ENCODE measurements at places on chromosomes 2 and 18.

GRCh38 chr2:9378433-9379390 lies 44.6 kb downstream of the ITGB1BP1 start:
- no peak for DNase-seq

- DNase-seq = no peak
These were observed 73.8 kb downstream of the CLIP4 start for GRCh38 chr2:29189052-29189451.

- peak; percentile 51 for DNase-seq
These were observed 145.5 kb upstream of the CTAGE1 start for GRCh38 chr18:22563164-22563583.

DNA sequence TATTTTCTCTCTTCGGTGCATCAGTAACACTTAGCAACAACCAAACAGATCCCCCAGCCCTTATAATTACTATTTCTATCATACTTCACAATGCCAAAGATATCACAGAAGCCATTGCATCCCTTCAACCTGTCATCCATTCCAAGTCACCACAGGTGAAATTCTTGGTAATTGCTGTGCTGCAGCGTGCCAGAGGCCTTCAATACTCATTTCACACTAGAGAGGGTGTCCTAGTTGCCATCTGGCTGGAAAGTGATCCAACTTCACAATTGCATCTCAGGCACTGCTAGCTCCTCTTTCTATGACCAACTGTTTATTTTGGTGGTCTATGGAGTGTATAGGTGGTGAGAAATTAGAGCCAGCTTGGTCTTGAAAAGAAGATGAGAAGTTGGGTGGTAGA lies 131.2 kb downstream of the NUP35 start:
- no peak for DNase-seq

DNA sequence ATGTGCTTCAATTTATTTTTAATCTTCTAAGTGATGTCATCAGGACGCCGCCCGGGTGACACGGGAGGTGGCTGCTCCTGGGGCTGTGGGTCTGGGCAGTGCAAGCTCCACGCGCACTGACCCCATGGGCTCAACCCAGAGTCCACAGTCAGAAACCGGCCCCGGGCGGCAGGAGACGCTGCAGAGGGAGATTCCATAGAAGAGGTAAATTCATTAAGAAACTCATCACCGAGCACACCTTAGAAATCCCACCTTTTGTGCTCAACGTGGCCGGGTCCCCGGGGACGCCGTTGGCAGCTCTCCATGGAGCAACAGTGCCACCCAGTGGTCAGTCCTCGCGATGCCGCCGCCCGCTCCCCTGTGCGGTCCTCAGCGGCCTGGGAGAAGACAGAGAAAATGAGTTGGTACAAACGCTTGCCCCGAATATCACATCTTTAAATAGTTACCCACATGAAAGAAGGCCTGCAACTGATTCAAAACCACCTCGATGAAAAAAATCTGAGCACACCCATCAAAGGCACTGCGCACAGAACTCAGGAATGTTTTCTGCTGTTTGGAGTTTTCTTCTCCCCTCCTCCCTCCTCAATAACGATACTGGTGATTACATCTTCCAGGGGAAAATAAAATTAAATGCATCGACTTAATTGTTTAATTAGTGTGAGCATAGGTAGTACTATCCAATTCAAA lies 92.6 kb downstream of the CMPK2 start:
- peak; percentile 14 for DNase-seq

DNA sequence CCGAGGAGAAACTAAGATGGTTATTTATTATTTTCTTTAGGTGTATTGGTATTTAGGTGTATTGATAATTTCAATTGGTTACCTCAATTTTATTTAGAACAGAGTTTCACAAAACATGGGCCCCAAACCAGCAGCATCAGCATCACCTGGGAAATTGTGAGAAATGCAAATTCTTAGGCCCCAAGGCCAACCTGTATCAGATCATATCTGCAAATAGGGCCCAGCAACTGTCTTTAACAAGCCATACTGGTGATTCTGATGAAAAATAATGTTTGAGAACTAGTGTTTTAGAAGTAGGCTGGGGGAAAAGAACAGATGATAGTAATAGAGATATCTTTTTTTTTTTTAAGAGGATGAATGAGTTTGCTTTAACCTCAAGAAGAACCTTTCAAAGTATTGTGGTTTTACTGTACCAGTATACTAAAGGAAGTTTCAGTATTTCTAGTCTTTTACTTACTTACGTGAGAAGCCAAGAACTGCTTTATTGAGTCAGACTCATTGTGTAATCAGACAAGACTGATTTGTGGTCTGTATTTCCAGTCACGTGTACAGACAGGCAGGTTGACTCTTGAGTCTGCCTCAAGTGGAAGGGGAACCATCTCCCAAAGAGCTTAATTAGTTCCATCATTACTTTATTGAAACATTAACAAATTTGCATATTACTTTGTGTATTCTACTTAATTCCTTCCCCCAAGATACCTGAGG lies 60.4 kb upstream of the GAREM1 start:
- no peak for DNase-seq

DNA sequence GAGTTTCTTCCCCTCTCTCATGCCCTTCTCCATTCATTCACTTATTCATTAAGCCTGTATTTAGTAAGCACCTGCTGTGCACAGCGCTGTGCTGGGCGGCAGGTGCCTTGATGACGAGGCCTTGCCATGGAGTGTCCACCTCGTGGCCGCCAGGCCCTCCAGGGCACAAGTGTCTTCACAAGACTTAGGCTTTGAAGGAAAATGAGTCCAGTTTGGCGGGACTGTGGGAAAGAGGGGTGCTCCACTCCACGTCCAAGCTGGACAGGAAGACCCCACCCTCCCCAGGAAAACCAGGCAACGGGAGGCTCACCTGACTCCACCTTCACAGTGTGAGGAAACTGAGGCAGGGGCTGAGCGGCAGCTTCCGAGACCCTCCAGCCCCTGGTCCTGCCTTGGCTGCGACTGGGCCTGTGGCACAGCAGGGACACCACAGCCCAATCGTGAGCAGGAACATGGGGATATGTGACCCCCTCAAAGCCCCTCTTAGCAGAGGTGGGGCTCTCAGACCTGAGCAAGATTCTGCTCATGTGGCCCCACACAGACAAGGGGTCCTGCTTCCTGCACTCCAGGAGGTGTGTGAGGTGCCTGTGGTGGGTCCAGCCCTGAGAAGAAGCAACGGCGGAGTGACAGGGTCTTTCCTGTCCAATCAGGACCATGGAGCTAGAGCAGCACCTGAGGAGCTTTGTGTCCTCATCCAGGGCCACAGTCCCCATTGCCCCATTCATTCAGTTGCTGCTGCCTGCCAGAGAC lies 110.3 kb upstream of the ODC1 start:
- DNase-seq = no peak

DNA sequence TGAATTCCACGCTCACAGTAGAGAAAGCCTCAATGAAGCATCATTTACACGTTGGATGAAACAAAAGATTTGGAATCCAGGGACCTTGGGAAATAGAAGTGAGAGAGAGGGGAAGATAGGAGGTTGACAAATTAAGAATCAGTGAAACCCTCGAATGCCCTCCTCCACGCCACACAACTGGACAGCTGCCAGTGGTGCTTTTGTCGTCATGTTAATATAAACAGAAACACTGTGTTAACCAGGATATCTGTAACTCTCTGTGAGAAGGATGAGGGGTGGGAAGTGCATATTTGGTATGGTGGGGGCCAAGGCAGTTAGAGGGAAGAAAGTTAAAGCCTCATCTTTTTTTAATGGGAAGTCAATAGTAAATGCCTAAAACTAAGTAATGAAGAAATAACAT lies 108.7 kb downstream of the GFPT1 start:
- no peak for DNase-seq

GRCh38 chr2:235551965-235552364 lies 58.1 kb downstream of the AGAP1 start:
- no peak for DNase-seq

DNA sequence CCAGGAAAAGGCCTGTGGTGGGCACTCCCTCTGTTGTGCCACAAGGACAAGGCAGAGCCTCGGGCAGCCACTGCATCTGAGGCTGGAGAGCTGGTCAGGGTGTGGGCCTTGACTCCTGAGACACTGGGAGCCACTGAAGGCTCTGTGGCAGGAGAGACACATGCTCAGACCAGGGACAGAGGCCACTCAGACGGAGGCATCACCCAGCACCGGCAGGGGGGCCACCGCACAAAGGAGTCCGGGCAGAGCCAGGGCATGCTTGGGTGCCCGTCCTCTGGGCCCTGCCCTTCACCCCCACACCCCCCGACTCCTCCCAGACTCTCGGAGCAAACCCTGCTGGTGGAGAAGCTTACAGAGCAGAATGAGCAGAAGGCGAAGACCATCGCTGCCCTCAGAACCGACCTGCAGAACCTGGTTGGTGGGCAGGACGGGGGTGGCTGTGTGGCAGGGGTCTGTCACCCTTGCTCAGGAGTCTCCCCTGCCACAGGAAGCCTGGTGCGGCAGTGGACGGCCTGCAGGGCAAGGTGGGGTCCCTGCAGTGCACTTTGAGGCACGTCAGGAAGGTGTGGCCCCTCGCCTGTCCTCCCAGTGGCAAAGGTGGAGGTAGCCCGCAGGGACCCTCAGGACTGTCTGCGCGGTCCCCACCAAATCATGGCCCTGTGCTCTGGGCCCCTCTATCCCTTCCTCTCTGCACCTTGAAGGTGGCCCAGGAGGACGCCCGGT lies 26.0 kb downstream of the CROCC2 start:
- no peak for DNase-seq

- no peak for DNase-seq
These were observed 54.7 kb downstream of the SCN9A start for GRCh38 chr2:166321076-166321475.

DNA sequence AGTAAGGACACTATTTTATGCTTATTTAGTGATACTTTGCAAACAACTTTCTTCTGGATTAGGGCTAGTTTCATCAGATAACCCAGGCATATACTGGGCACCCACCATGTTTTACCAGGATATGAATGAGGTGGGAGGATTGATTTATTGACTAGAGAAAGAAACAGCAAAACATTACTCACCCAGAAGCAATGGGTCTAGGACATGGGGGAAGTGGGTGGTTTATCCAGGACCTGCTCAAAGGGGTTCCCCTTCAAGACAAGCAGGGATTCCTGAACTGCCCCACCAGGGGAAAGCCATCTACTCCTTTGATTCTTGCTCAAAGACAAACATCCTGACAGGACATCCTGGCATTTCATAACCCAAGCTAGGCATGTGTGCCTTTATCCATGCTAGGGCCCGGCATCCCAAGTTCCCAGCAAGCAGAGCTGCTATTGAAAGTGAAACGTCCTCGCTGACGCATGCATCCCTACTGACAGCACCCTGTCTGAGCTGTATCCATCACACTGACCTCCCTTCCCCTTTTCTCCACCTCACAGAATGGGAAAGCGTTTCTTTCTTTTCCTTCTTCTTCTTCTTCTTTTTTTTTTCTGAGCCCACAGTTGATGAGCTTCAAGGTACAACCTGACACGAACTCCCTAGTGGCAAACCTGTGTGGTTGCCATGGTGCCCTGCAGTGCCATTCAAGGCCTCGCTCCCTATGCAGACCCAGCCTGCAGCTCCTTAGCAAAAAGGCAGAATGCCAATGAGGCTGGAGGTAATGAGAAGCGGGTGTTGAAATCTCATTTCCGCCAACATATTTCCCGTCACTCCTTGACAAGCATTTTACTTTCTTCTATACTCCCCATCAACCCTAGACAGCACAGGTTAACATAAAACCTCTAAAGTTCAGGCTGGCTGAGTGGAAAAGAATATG lies 70.5 kb downstream of the CLHC1 start:
- DNase-seq = no peak

DNA sequence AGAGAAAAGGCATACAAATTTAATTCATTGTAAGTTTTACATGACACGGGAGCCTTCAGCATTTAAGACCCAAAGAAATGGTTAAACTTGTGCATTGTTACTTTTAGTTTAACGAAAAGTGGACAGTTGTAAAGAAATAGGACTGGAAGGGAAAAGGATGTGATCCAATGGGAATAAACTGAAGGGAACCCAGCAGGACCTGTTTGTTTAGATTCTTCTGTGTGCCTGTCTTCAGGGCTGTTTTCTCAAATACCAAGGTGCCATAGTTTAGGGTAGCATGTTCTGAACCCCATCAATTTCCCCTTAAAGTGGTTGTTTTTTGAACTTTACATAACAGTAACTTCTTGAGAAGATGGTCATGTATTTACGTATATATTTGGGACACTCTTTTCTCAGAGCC lies 30.3 kb upstream of the CABLES1 start:
- no peak for DNase-seq

- DNase-seq = no peak
These were observed 44.6 kb downstream of the CD8B2 start for GRCh38 chr2:106531676-106532214.

DNA sequence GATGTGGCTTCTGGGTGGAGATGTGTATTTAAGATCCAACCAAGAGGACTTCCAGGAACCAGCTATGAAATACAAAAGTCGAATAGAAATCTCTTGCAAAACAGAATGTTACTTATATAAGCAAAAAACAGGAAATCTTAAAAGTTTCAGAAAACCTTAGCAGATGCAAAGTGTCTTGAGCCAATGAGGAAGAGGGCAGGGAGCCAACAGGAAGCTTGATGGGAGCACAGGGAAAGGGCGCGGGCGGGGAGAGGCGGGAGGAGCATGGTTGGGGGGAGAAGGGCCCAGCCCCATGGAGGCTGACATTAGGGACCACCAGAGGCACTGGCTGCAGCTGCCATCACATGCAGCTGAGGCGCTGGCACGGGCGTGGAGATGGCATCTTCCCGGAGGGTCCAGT lies 203.3 kb downstream of the SNTG2 start:
- no peak for DNase-seq

GRCh38 chr18:9596226-9596625 lies 18.1 kb downstream of the PPP4R1 start:
- DNase-seq = no peak

GRCh38 chr2:113677330-113677729 lies 50.3 kb downstream of the RABL2A start:
- DNase-seq = no peak

DNA sequence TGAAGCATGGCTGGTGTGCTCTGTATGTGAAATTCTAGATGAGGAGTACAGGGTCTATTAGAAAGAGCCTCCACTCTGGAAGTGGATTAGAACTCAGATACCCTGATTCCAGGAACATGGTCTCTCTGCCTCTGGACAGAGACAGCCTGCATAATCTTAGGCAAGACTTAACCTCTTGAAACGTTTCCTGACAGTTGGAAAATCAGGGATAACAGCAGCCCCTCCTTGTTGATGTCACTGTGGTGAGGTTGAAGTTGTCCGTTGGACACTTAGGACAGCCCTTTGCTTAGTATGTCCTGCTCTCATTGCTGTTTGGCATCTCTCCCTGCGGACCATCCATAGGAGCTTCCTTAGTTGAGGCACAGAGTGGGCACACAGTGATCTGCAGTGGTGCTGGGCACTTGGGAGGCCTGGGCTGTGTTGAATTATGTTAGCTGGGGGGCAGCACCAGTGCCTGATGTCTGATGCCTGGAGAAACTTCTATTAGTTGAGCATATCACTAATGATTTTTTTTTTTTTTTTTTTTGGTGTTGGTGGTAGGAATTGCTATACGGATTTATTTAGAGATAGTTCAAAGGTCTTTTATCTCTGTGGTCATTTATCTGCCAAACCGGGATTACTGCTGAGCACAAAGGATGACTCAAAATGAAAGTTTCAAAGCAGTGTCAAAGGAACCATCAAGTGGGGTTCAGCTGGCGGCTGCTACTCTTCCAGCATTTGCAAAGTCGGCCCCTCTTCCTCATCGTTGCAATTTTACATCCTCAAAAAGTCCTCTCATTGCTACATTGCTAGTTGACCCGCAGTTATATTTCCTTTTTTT lies 28.8 kb downstream of the SETBP1 start:
- no peak for DNase-seq
